Activated CD4-positive, alpha-beta T cell treated with anti-CD3 and anti-CD28 coated beads for 24 hours (primary cell): ENCODE measurements at places on chromosomes 12 and 14.

- no peak for DNase-seq
Measured at GRCh38 chr14:91927191-91927590, 20.3 kb downstream of the FBLN5 start.

DNA sequence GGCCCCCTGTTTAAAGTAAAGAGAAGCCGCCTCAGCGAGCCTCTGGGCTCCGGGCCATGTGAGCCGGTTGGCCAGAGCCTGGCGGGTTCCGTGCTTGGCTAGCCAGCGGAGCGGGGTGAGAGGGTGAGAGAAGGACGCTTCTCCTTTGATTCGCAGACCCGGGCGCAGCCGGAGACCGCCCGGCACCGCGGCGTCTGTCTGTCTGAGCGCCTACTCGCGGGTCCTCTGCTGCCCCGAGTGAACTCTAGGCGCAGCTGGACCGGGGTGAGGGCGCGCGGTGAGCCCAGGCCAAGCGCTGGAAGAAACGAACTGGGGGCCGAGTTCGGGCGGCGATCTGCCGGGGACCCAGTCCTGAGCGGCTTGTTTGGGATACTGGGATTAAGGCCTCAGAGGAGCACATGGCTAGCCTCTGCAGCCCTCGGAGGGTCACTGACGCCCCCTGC, 41.4 kb upstream of the TBX5 start:
- DNase-seq = no peak

- no peak for DNase-seq
Measured at GRCh38 chr14:94748667-94749347, 21.1 kb downstream of the GSC start.

DNA sequence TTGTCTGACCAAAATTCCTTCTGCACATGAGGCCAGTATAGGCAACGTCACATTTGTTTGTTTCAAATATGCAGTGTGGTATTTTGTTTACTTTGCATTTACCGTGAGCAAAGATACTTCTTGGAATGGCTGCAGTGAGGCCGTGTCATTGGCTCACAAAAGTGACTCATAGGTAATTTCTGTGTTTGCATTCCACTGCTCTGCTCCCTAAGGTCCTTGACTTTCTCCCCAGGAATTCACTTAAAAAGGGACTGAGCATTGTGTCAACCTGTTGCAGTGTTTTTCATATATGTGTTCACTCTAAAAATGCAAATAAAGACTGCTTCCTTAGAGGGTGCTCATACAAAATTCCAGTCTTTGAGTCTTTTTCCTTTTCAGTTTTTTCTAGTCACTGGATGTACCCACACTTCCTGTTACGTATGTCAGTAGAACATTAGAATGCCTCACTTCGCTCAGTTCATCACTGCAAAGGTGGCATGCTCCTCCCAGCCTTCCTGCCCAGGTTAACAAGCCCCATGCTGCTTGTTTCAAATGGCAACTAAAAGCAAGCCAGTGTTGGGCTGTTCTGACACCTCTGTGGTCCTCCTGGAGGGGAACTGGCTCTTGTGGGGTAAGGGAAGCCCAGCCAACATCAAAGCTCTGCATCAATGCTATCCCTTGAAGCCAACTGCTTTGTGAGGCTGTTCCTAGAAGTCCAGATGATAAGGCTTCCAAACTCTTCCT, 9.1 kb downstream of the C12orf76 start:
- DNase-seq = no peak

- DNase-seq = no peak
Measured at GRCh38 chr12:13198876-13199275, 2.4 kb downstream of the EMP1 start.

DNA sequence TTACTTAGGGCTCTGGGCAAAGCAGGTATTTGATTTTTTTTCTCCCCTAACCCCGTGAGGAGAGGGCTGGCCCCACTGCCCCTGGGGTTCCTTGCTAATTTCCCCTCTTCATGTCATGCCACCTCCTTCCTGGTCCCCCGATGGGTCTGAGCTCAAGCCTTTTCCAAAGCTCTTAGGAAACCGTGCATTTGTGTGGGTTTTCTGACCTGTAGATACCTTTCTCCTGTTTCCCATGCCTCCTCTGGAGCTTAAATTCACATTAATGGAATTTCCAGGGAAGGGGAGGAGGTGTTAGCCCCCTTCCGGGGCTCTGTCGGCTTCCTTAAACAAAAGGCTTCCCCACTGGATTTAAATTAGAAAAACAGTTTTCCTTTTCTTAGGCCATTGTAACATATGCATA, 12.6 kb downstream of the SFSWAP start:
- DNase-seq = no peak

- DNase-seq = no peak
Measured at GRCh38 chr12:131369094-131369845, 341.6 kb upstream of the SFSWAP start.

- DNase-seq = no peak
Measured at GRCh38 chr14:104986487-104987164, 1.0 kb downstream of the CLBA1 start.

DNA sequence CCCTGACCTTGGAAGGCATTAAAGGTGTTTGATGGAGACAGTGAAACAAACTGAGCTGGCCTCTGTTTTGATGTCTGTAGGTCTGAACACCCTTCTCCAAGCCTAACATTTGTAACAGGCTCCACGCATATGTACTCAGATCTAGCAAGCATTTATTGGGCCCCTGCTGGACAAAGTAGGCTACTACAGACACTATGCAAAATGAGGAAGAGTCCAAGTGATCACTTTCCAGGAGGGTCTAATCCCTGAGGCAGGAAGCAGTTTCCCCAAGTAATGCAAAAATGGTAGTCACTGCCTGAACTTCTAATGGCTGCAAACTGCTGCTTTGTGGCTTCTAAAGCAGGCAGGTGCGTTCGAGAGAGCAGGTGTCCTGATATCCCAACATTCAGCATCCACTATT, 405.8 kb downstream of the MED13L start:
- no peak for DNase-seq

DNA sequence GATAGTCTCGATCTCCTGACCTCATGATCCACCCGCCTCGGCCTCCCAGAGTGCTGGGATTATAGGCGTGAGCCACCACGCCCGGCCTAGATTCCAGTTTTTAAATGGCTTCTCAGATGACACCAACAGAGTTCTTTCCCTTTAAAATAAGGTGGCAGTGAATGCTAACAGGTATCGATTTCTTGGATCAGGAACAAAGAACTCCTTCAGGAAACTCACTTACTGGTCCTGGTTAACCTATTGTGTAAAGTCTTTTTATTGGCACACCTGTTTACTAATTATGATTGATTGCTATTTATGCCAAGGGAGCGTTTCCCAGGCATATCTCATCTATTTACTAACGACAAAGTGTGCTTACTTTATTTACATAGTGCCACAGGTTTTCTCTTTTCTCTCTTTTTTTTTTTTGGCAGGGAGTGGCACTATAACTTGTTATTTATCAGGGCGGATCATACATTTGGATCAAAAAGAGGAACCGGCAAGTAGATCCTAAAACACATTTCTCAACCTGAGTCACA, 89.7 kb downstream of the GLT1D1 start:
- no peak for DNase-seq

- no peak for DNase-seq
Measured at GRCh38 chr14:72714871-72715214, 179.1 kb downstream of the DPF3 start.

DNA sequence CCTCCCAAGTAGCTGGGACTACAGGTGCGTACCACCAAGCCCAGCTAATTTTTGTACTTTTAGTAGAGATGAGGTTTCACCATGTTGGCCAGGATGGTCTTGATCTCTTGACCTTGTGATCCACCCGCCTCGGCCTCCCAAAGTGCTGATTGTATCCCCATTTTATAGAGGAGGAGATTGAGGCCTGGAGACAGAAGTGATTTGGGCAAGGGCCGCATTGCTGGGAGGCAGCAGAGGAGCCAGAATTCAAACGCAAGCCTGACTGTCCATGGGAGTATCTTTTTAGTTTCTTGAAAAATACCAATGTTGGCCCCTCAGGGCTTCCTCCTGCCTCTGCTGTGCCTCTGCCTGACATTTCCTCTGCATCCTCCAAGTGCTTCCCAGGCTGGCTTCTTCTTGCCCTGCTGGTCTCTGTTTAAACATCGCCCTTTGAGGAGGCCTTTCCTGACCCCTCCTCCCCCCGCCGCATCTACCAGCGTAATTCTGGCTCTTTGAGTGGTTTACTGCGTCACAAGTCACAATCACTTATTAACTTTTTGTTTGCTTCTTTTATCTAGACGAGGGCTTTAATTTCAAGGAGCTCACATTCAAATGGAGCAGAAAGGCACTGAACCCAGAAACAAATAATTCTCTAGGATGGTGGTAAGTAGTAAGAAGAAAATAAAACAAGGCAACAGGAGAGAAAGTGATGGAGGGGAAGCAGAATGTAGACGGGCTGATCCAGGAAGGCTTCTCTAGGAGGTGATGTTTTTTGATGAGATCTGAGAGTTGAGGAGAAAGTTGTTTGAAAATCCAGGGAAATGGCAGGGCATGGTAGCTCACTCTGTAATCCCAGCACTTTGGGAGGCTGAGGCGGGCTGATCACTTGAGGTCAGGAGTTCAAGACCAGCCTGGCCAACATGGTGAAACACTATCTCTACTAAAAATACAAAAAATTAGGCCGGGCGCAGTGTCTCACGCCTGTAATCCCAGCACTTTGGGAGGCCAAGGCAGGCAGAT, 91.0 kb upstream of the MED13L start:
- DNase-seq = no peak

DNA sequence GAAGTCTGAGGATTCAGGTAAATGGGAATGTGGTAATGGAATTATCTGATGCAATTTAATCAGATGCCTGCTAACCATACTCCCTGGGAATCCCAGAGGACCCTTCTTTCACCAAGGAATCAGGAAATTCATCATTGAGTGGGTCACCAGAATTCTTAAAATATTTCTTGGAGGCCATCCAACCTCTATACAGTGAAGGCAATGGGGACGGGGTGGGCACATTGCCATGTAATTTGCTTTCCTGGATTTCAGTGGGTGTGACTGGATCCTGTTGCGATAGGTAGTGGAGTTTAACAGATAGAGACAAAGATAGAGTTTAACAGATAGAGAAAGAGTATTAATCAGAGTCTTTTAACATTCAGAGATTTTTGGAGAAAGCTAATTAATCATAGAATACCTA, 394.4 kb downstream of the DAD1 start:
- no peak for DNase-seq

DNA sequence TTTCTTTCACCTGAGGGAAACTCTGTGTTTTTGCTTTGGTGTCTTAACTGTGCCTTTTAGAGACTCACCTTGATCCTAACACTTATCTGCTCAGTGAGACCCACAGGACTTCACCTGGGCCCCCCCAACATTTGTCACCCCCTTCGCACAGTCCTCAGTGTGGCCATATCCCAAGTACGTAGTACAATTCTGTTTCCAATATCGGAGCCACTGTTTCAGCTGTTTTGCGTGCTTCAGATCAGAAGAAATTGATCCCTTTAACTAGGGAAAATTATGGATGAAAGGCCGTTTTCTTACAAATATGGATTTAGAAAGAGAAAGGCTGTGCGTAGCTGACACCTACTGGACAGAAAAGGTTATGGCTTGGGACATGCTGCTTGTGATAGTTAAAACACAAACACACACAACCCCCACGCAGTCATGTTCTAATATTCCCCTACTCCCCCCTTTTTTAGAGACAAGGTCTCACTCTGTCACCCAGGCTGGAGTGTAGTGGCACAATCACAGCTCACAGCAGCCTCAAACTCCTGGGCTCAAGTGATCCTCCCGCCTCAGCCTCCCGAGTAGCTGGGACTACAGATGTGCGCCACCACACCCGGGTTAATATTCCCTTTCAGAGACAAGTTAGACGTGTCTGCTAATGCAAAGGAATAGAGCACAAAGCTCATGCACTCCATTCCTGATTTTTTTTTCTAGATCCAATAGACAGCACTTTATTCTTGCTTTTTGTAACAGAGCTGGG, 3.6 kb upstream of the SLC7A8 start:
- no peak for DNase-seq

- no peak for DNase-seq
Measured at GRCh38 chr14:93748208-93749075, 39.8 kb downstream of the PRIMA1 start.

- DNase-seq = no peak
Measured at GRCh38 chr14:44812672-44813071, 149.1 kb downstream of the KLHL28 start.

- DNase-seq = no peak
Measured at GRCh38 chr12:42593874-42594273, 4.3 kb upstream of the PRICKLE1 start.

GRCh38 chr14:104009297-104009696, 67.0 kb upstream of the RD3L start:
- DNase-seq = no peak

DNA sequence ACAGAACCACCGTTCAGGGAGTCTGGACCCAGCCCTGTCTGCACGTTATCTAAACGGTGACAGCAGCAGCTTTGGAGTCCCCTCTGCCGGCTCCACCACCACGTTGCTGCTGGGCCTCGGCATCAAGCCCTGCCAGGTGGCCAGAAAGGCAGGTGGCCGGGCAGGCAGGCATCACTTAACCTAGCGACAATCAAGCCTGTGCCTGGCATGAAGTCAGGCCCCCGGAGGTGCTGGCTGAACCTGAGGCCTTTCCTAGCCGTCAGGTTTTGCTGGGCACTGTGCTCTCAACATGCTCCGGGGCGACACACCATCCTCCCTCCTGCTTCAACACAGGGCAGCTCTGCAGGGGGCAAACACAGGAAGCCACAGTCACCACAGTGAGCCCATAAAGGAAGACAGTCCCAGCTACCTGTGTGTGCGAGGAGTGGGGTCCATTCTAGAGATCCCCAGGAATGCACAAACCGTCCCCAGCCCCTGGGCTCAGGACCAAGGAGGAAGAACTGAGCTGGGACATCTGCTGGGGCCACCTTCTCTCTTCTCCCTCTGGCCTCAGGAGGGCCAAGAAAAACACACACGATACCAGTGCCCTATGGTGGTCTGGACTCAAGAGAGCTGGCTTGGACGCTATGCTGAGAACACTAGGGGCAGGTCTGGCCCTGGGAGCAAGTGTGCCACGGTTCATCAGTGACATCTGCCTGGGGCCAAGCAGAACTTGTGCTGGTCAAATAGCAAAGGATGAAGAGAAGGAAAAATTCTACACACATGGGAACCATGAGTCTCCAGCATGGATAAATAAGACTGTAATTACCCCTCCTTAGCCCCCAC, 44.7 kb downstream of the CCDC88C start:
- DNase-seq = no peak

- no peak for DNase-seq
Measured at GRCh38 chr12:546265-546919, 86.7 kb downstream of the B4GALNT3 start.

DNA sequence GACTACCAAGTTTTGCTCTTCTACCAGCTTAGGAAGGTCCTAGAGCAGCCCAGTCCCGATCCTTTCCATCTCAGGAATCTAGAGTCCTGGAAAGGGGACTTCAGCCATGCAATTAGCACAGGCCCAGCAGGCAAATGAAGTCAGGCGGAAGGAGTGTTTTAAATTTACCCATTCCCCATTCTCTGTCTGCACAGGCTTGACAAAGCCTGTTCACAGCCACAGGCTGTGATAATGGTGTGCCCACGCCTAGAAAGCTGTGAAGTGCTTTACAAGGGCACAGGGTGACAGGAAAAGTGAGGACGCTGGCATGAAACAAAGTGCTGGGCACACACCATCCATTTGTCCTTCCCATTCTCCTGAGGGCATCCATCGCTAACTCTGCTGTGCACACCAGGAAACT, 79.0 kb downstream of the PITPNM2 start:
- no peak for DNase-seq
